Fibroblast of the aortic adventitia (primary cell): ENCODE measurements at places on chromosomes 5 and 9. TPM values are rescaled to one million over a fixed set of nuclear protein-coding genes. Genes with fewer than 3 reads are reported as not detected.

- no peak for DNase-seq
These were observed 390.8 kb downstream of the DTWD2 start for GRCh38 chr5:118597543-118597942.

Gene SPATA31C1
- not detected in 2 replicates for total RNA-seq

Gene SPATA31E1
- not detected in 2 replicates for total RNA-seq

Gene SPATA6L
- 0.25 and 1.2 TPM in 2 replicates for total RNA-seq

DNA sequence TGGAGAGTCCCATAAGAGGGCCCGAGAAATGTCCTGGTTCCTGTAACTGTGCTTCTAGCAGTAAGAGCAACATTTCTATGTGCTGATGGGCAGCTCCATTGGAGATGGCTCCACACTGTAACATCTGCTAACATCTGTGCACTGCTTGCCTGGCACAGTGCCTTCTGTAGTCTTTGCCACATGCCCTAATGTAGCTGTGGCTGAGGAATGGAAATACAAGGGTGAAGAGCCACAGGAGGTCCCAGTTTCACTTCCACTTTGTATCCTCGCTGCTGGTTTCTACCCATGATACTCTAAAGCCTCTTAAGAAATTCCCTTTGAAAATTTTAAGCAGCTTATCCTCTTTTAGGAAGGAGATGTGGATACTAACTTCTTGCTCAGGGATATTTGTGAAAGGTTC, 97.4 kb downstream of the HOMER1 start:
- DNase-seq: peak; percentile 10

DNA sequence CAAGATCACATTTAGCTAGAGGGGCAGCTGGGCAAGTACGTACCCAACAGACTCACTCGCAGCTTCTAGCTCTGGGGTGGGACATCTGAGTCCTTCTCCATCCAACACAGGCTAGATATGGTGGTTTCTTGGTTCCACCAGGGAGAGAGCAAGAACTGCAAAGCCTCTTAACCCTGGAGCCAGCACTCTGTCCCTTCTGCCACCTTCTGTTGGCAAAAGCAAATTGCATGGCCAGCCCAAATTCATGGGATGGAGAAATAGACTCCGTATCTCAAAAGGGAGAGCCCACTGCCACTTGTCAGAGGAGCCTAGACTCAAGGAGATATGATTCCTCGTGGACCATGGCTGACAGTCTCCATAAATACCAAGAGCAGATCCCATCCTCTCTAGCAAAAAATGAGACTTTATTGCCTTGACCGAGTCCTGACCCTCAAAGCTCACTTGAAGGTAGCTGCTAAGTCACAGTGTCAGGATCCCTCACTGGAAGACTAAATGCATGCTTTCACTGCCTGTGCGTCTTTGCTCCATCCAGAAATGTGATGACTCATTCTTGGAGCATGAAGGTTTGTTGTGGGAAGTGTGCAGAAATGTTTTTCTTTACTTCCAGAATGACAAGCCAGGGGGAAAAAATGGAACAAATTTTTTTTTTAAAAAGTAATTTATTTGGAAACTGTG, 28.8 kb upstream of the ROR2 start:
- DNase-seq: peak; percentile 90

DNA sequence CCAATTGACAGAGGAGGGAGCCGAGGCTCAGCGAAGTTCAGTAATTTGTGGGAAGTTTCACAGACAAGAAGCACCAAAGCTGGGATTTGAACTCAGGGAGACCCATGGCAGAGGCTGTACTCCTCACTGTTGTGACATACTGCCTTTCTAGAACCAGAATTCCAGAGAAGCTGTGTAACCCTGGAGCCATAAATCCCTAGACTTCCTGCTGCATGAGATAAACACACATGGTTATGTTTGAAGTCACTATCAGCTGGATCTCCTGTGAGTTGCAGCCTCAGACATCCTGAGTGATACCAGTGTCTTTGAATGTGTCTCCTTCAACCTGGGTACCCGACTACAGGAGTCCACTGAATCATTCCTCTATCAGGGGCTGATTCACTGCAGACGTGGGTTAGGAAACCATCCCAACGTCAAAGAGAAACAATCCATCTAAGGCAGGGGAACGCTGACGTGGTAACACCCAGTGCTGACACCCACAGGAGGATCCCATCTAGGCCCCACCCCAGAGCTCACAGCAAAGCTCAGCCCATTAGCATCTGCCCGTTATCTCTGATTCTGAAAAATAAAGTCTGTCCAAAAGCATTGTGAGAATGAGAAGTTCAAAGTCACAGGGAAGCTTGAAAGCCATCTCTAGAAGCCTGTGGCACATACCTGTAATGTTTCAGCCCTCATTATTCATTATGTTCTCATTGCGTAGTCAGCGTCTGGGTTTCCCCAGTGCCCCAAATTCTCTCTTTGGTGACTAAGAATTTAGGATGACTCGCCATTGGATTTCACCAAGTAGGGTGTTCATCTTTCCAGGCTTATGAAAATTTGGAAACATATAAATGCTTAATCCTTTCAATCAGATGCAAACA, 36.3 kb upstream of the BASP1 start:
- DNase-seq: peak; percentile 99

- DNase-seq: peak; percentile 73
These were observed 128.5 kb upstream of the VLDLR start for GRCh38 chr9:2493109-2493508.

DNA sequence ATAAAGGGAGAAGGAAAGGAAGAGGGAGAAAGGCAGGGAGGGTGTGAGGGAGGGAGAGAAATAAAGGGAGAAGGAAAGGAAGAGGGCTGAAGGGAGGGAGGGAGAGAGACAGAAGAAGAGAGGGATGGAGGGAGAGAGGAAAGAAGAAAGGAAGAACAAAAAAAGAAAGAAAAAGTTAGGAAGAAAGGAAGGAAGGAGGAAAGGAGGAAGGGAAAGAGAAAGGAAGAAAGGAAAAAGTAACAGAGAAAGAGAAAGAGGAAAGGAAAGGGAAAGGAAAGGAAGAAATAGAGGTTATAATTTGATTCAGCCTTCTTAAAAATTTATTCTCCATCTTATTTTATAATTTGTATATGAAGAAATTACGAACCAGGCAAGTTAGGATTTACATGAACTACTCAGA, 836.6 kb upstream of the C9orf72 start:
- DNase-seq: no peak

GRCh38 chr5:152405145-152405544, at the start of gene NMUR2:
Gene NMUR2, minus strand, starts transcription at chr5:152405279. Its CDS starts 166 bp downstream, at chr5:152405113.
- DNase-seq: no peak

GRCh38 chr9:78261403-78262001, 25.6 kb downstream of the CEP78 start:
- peak; percentile 75 for DNase-seq

Gene DBH
- not detected in 2 replicates for total RNA-seq

Gene IFNA17
- not detected in 2 replicates for total RNA-seq

Gene HMCN2
- total RNA-seq: not detected in 2 replicates

Gene PCDHB2
- total RNA-seq: 0.36 and 0.82 TPM in 2 replicates

DNA sequence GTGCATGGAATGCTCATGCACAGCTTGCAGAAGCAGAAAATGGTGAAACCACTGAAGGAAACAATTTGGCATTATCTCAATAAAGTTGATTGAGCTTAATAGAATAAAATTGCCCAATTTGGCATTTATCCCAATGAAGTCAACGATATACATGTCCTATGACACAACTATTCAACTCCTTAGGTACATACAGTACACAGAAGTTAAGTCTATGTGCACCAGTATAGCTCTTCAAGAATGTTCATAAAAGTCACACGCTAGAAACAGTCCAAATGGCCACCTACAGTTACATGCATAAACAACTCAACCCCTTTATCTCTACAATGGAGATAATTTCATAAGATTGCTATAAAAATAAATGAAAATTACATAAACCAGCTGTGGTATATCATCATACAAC, 184.5 kb downstream of the DENND1A start:
- DNase-seq: no peak

GRCh38 chr5:95424526-95424925, 33.4 kb downstream of the FAM81B start:
- DNase-seq: no peak

- DNase-seq: no peak
These were observed 131.8 kb upstream of the FBN2 start for GRCh38 chr5:128669803-128670202.

DNA sequence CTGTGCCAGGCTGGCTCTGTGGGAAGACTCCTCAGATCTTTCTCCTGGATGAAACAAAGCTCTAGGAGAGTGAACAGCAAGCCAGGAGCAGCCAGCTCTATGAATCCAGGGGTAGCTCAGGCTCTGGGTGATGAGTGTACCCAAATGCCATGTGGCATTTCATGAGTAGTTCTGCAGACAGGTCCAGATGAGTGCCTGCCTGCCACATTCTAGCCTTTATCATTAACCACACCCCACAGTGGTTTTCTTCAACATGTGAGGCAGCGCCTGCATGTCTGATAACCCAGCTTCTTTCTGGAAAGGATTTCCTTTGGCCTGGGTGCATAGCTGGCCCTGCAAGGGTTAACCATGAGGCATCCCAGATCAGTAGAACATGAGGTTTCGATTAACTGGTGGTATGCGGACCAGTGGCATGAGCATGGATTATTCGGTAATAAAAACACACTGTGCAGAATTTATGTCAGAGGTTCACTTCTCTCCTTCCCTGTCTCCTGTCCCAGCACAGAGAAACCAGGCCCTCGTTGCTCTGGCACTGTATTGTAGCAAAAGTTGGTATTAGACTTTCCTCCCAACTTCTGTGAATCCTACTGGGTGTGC, 381.9 kb upstream of the ZNF462 start:
- no peak for DNase-seq

Gene GBGT1
- 0.98 and 1.6 TPM in 2 replicates for total RNA-seq

DNA sequence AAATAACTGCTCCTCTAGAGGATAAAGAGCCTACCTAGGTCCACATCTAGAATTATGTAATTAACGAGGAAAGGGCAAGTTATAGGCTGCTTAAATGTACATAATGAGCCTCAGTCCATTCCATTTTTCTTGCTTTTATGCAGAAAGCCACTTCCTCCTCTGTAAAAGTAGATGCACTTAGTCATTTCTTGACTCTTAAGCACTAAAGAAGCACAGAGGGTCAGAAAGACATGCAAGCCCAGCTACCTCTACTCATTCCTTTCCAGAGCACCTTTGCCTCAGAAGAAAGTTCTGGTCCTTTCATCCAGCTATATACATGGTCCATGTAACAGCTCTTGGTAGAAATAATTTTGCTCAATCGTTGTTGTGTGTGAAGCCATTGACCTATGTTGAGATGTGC, 308.0 kb upstream of the NREP start:
- no peak for DNase-seq

Gene PHF24
- total RNA-seq: under 0.01 and 0.16 TPM in 2 replicates

- peak; percentile 82 for DNase-seq
These were observed 85.0 kb upstream of the COL5A1 start for GRCh38 chr9:134556531-134557068.

GRCh38 chr5:141637123-141637766, 448 bp downstream of the RELL2 start:
- DNase-seq: no peak

DNA sequence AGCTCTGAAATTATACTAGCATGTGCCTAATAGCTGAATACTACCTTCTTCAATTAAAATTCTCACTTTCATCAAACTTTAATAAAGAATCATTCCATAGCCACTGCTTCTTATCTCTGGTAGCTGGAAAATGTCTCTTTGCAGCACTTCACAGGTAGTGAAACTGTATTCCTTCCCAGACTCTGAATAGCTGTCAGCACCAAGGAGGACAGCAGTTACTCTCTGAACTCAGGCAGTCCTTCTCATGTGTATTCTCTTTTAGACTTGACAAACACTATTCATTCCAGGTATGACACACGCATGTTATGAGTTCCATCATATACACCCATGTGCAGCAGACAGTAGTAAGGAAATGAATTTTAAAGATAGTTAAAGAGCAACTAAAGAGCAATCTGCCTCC, 627.1 kb downstream of the EFNA5 start:
- no peak for DNase-seq

Gene NKD2
- 0.81 TPM in 1 of 2 replicates, not detected in the other for total RNA-seq

DNA sequence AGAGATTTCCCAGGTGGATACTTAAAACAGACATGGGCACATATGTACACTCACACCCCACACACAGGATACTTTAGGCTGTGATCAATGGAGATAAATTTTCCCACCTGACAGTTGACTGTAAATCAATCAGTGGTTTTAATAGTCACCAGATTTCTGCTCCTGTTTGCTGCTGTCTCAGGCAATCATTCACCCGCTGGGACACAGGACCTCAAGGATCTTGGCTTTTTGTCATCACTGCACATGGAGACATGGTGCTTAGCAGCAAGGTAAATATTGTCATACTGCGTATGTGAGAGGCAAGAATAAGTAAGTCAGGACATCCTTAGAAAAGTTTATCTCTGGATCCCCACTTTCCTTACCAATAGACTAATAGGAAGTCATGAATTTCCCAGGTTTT, 60.8 kb upstream of the KLF9 start:
- no peak for DNase-seq

Gene TRPM3
- total RNA-seq: 8.8 and 20.5 TPM in 2 replicates

DNA sequence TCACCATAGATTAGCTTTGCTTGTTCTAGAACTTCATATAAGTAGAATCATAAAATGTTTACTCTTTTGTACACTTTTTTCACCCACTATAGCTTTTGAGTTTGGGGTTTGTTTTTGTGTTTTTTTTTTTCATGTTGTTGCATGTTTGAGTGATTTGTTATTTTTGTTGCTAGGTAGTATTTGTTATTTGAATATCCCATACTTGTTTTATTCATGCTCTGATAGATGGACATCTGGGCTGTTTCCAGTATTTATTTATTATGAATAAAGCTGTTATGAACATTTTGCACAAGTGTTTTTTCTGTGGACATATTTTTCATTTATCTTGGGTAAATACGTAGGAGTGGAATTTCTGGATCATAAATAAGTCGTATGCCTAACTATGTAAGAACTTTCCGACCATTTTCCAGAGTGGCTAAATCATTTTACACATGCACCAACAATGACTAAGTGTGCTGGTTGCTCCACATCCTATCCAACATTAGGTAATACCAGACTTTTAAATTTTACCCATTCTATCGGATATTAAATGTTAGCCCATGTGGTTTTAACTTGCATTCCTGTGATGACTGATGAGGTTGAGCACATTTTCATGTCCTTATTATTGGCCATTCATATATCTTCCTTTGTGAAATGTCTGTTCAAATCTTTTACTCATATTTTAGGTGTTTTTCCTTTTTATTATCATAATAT, 69.1 kb upstream of the NR4A3 start:
- DNase-seq: peak; percentile 45

DNA sequence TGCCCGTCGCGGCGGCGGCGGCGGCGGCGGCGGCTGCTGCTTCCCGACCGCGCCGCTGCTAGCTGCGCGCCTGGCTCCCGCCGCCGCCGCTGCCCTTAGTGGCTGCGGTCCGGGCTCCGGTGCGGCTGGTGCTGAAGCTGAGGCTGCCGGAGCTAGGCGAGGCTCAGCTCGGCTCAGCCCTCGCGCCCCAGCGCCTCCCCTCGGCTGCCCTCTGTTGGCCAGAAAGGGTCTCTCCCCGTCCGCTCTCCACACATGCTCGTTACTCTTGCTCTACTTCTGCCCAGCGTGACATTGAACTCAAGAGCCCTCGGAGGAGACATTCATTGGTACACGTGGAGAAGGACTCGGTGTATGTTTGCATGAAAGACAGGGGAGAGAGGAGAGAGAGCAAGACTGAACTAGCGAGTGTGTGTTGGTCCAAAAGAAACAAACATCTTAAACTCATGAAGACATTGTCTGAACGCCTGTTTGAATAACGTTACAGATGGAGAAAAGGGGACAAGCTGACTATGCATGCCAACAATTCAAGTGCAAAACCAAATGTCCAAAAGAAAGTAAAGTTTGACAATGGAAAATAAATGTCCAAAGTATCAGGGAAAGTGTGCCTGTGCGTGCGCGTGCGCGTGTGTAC, at the start of gene HCN1:
Gene HCN1, minus strand, starts transcription at position 175 of the 631 bp plus-strand sequence.
- DNase-seq: peak; percentile 42

GRCh38 chr9:88435336-88435735, 47.1 kb downstream of the SPIN1 start:
- no peak for DNase-seq
